ENCODE measurements at places on chromosomes 4 and X.

GRCh38 chrX:8586953-8587352, 122.3 kb downstream of the VCX3B start:
- no peak for DNase-seq

DNA sequence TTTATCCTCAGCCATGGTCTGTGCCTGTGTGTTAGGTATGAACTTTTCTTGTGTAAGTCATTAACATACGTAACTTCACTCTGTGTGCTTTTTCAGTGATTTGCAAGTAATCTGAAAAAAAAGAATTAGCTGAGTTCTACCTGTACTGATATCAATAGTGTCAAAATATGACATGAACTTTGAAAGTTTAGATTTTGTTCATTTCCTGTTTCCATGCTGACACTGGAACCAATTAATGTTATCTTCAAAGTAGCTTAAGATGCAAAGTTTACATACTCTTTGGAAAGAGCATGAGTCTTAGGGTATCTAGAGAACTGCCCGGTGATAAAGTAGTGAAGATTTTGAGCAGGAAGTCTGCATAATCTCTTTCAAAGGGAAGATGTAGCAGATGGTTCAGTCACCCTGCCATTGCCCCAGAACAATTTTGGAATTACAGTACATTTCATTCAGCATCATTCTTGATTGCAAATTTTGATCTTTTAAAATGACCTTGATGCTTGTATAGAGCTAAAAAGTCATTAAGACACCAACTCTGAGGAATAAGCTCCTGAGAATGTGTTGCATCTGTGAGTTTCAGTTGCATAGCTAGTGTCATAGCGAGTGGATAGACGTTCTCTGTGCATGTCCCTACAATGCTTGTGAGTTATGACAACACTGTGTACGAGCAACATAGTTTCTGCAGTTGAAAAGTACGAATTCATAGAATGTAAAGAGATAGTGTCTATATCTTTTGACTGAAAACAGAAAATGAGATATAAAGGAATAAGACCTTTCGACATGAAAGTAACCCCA, 130.5 kb downstream of the PTTG2 start:
- DNase-seq, result no peak

- no peak for DNase-seq
These were observed 2.7 kb downstream of the RASL11B start for GRCh38 chr4:52864793-52865192.

DNA sequence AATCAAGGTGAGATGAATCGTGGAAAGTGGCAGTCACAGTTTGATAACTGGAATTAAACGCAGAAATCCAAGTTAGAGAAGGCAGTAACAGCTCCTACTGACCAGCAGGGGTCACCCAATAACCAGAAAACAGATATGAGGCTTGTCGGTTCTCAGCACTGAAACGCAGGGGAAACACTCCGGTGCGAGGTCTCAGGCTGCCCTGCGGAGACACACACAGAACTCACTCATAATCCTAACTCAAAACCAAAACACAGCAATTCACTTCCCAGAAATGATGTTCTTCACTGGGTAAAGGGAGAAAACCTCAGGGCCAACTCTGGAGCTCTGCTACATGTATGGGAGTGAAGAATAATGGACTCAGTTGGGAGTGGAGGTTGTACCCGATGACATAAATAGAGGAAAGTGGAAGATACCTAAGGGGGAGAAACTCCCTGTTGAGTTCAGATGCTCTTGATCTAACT, 384.4 kb downstream of the RAPGEF2 start:
- peak; percentile 60 for DNase-seq

- DNase-seq, result no peak
These were observed 54.5 kb downstream of the RHOH start for GRCh38 chr4:40251366-40251765.

GRCh38 chr4:15836362-15836761, 58.2 kb downstream of the CD38 start:
- DNase-seq, result no peak

GRCh38 chr4:67723949-67724348, 23.0 kb upstream of the UBA6 start:
- no peak for DNase-seq

Measured in renal cortex interstitium (tissue), 15 donors.